ENCODE measurements at places on chromosomes 2 and 18.
A peak's percentile ranks its signal among the peaks of the same experiment; 100 is the strongest.

DNA sequence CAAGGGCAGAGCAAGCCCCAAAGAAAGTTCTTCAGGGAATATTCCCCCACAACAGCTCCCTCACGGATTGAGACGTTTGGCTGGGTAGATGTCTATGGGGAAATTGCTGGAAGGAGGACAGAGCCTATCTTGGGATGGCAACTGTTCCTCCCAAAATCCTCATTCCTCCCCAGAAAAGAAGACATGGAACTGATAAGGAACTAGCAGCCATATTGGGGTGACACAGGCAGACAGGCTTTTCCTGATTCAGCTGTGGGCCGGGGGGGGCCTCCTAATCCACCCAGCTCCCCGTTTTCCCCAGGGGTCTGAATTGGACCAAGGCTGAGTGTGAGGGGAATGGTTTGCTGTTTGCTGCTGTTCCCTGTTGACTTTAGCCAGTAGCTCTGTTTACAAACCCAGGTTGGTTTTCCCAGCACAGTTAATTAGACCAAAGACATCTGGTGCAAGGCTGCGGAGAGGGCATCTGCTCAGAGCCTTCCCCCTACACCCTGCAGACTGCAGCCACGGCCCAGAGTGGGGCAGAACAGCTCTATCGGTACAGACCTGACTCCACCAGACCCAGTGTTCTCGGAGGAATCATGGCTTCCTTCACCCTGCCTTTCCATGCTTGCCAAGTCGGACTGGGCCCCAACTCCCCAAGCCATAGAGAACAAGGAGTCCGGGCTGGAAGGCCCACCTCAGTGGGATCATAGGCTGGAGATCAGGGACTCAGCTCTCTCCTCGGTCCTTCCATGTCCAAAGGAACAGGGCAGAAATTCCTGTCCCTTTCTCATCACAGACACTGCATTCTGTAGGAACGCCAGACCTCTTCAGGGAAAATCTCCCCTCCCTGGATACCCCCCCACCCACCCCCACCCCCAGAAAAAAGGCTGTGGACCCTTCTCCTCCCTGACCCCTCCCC, 1.7 kb upstream of the PKDCC start:
- no peak for DNase-seq

DNA sequence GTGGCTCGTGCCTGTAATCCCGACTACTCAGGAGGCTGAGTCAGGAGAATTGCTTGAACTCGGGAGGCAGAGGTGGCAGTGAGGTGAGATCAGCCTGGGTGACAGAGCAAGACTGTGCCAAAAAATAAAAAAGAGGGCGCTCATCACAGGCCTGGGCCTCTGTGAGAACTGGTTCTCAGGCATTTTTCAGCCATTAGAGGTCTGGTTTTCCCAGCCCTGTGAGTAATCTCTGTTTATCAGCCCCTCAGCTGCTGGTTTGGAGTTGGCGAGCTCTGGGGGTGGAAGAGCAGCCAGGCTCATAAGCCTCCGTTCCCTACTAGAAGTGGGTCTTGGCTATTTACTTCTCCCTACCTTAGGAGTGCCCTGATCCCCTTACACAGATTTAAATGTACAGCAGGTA, 53.1 kb downstream of the CHRNA1 start:
- no peak for DNase-seq

- DNase-seq, result no peak
Observed at GRCh38 chr2:103875531-103875930, 978.4 kb upstream of the POU3F3 start.

DNA sequence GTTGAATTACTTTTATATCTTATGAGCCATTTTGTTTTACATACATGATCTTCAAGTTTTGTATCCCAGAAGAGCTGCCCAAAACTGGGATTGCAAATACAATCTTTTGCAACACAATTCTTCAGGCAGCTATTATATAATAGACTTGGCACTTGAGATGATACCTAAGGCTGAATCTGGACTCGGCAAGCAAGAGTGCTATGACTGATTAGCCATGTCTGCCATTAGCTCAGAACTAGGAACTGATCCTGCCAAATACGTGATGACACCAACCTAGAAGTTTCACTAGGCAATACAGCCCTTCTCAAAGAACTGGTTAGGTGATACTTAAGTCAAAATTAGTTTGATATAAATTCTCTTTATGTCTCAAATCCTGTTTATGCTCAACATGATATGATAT, 619.6 kb downstream of the CPS1 start:
- DNase-seq, result no peak

DNA sequence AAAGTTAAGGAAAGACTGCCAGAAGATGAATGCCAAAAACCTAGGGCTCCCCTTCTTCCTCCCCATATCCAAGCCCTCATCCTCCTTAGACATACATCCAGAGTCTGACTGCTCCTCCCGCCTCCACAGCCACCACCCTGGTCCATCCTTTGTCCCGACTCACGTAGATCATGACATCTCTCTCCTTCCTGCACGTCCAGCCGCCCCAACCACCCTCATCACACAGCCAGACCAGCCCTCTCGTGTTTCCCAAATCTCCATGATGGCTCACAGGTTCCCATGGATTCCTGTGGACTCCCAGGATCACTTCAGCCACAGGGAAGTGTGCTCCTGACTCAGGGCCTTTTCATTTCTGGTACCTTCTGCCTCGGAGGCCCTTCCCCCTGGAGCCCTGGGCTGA, 47.8 kb upstream of the CAB39 start:
- DNase-seq, result no peak

GRCh38 chr18:2410688-2411087, 160.6 kb downstream of the METTL4 start:
- no peak for DNase-seq

GRCh38 chr18:76213991-76214390, 281.1 kb downstream of the ZNF516 start:
- no peak for DNase-seq

DNA sequence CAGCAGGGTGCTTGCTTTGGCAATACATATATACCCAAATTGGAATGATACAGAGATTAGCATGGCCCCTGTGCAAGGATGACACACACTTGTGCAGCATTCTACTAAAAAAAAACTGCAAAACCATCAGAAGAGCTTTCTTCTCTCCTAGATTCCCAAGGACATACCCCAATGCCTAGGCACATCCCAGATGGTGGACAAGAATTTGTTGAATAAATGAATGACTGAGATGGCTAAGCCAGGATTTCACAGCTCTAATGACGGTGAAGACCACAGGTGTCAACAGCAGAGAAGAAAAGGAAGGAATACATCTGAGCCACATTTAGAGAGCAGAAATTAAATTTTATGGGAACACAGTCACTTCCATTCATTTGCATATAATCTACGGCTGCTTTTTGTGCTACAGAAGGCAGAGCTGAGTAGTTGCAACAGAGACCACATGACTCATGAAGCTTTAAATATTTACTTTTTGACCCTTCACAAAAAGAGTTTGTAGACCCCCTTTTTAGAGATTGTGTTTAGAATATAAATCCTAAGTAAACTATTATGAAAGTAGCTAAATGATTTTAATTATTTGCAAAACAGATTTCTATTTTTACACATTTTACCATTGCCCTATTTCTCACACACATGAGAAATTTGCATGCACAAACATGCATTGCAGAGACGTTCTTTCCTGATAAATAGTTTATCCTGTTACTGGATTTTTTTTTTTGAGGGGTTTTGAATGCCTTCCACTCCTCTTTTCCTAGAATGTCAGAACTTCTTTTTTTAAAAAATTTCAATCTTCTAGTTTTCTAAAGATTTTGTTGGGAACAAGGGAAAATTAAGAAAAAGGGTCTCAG, 119.0 kb downstream of the PMAIP1 start:
- no peak for DNase-seq

DNA sequence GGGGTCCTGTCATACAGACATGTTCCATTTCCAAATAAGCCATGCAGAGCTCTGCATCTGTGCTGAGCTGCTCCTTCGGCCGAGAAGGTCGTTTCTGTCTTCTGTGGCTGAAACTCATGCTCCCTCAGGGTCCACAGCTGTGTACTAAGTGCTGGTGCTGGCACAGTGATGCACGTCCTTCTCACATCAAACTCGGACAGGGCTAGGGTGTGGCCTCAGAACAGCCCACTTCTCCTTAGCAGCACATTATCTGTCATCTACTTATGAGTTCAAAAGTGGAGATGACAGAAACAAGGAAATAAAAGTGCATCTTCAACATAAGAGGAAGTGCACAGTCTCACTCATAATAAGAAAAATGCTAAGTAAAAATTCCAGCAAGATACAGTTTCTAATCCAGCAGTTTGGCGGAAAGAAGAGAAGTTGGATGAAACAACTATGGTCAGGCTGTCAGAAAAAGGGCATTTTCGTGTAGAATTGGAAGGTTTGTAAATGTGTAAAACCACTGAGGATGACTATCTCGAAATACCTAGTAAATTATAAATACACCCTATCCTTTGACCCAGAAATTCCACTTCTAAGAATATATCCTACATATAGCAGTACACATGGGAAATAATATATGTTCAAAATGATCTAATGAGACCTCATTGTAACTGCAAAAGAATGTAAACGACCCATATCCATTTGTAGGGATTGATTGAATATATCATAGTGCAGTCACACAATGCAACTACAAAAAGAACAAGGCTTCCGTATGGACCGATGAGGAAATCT, 53.7 kb upstream of the APCDD1 start:
- no peak for DNase-seq

DNA sequence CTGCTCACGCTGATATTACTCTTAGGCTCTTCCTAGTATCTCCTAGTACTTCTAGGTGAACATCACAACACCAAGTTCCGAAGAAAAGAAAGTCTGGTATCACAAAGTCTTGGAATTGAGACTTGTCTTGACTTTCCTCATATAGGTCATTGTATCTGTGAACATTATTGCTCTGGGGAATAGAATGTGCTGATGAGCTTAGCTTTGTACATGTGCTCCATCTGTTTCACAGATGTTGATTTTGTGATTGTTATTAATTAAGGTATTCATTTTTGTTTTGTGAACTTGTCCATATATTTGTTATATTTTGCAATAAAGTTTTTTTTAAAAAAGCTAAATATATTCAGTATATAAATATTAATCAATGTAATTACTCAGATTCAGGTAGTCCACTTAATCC, 111.7 kb downstream of the BABAM2 start:
- no peak for DNase-seq

- no peak for DNase-seq
Observed at GRCh38 chr2:48183991-48184390, 277.7 kb upstream of the FBXO11 start.

DNA sequence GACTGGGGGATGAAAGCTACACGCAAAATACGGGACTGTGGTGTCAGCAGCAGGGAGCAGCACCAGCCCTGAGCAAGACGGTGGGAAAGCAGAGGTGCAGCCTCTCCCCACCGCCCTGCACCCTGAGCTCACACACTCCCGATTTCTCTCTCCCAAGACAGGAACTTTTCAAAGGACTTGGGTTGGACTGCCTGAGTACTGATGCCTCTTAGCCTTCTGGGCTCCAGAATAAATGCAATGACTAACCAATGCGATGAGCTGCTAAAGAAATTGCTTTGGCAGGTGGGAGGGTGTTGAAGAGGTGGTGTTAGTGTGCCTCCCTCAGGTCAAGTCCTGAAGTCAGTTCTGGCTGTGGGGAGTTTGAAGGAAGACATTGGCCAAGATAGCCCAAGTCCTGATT, 9.6 kb downstream of the TRIM54 start:
- peak; percentile 77 for DNase-seq

DNA sequence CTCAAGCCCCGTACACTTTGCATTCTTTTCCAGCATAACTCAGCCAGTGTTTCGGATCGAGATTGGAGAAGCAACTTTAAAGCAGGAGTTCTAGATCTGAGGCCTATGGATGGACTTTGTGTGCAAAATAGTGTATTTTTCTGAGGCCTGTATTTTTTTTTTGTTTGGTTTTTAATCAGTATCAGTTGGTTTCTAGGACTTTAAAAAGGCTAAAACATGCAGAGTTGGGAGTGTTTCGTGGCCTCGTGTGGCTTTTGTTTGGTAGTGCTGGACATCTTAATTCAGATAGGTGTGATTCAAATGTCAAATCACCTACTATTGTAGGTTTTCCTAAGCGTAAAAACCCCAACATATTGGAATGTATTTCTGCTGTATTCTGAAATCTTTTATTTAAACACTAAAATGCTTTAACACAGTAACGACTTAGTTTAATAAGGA, 282 bp upstream of the PUS10 start:
- no peak for DNase-seq

DNA sequence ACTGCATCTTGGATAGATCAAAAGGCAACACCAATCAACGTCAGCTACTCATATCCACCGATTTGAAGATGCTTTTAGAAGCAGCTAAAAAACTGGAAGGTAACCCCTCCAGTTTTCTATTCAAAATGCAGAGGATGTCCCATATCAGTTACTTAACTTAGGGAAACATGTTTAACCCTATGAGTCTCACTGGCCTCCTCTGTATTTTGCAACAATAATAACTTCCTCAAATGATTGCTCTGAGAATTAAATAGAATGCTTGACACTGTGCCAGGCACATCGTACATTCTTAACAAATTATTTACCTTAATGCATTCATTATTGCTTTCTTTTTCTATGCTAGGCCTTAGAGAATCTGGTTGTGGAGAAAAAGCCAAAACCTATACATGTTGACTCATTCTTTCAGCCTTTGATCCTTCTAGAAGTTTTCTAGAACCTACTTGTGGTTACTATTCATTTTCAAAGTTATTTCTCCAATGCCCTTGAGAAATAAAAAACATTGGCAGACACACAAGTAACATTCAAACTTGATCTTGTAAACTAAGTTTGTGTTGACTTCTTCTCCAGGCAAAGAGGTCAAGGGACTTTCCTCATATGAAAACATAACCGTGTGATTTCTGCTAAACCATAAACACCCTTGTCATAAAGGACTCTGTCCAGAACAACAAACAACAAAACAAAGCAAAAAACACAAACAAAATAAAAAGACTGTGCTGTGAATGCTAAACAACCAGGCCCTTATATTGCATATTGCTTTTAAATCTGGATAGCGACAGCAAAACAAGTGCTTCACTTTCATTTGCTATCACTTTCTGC, 4.6 kb downstream of the DOCK10 start:
- no peak for DNase-seq

- no peak for DNase-seq
Observed at GRCh38 chr2:171789956-171790355, 102.7 kb downstream of the DYNC1I2 start.

DNA sequence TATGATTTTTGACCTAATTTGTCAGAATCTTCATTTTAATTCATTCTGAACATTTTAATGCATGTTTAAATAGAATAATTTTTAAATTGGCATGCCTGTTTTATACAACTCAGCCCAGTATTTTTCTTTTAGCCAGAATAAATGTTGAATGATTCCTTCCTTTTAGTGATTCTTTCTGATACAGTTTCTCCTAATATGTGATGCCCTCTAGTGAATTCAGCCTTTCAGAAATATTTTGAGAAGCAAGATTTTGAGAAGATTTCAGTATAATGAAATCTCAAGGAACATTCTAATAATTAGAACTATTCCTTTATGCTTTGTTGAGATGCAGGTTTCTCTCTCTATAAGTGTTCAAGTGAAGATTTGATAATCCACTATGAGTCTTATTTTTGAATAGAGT, 28.5 kb downstream of the LCLAT1 start:
- no peak for DNase-seq

DNA sequence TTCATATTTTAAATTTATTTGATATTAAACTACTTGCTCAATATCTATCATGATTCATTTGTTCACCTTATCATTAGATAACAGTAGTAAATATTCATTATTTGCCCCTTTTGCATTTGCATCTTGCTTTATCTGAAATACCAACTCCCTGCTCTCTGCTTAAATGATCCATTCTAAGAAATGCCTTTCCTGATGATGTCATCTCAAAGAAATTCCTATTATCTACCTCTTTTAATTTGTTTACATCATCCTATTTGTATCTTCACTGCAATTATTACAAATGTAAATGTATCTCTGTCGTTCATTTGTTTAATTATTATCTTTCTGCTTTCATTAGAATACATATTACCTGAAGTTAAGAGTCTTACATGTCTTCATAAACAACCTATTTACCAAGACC, 549.9 kb downstream of the CBLN2 start:
- DNase-seq, result no peak

GRCh38 chr2:136917411-136917881, 152.1 kb downstream of the THSD7B start:
- DNase-seq, result peak; percentile 29

Measured in GM23338 (cell line).